ENCODE measurements at places on chromosomes 16 and 17. TPM values are rescaled to one million over a fixed set of nuclear protein-coding genes. Genes with fewer than 3 reads are reported as not detected.

SMIM36 gene
- not detected for total RNA-seq

KRTAP9-8 gene
- not detected for total RNA-seq

SLC35G6 gene
- not detected for total RNA-seq

KCNAB3 gene
- total RNA-seq = 0.30 TPM

MYCBPAP gene
- 0.82 TPM for total RNA-seq

ATXN2L gene
- total RNA-seq = 51.2 TPM

TPSD1 gene
- total RNA-seq = not detected

FBXW10 gene
- total RNA-seq = 0.08 TPM

GDPD3 gene
- 2.3 TPM for total RNA-seq

NATD1 gene
- 17.7 TPM for total RNA-seq

KRTAP3-2 gene
- not detected for total RNA-seq

KRT36 gene
- total RNA-seq = not detected

SLFN12L gene
- total RNA-seq = 0.25 TPM

HEATR9 gene
- not detected for total RNA-seq

BEAN1 gene
- total RNA-seq = 0.33 TPM

MYH3 gene
- total RNA-seq = 0.88 TPM

KRT24 gene
- not detected for total RNA-seq

CDR2L gene
- total RNA-seq = 17.4 TPM

ZNF276 gene
- total RNA-seq = 12.9 TPM

SPSB3 gene
- total RNA-seq = 36.8 TPM

NPIPB9 gene
- not detected for total RNA-seq

KRT13 gene
- not detected for total RNA-seq

MT4 gene
- not detected for total RNA-seq

GSG1L2 gene
- total RNA-seq = not detected

PRR29 gene
- total RNA-seq = not detected

PYY gene
- total RNA-seq = not detected

SLC16A11 gene
- total RNA-seq = 0.38 TPM

CAPNS2 gene
- total RNA-seq = not detected

MLKL gene
- 3.2 TPM for total RNA-seq

MARVELD3 gene
- not detected for total RNA-seq

FTSJ3 gene
- total RNA-seq = 36.7 TPM

Measured in left ventricle myocardium inferior (tissue), 1 donor.